Vagina (tissue), 2 donors: ENCODE measurements at places on chromosomes 2 and 18. TPM values are rescaled to one million over a fixed set of nuclear protein-coding genes. Genes with fewer than 3 reads are reported as not detected.
A peak's percentile ranks its signal among the peaks of the same experiment; 100 is the strongest.

GRCh38 chr2:216402751-216403150 lies 9.5 kb upstream of the SMARCAL1 start:
- no peak for DNase-seq

GRCh38 chr18:79914614-79915160 lies 36.8 kb downstream of the SLC66A2 start:
- DNase-seq: peak; percentile 93

DNA sequence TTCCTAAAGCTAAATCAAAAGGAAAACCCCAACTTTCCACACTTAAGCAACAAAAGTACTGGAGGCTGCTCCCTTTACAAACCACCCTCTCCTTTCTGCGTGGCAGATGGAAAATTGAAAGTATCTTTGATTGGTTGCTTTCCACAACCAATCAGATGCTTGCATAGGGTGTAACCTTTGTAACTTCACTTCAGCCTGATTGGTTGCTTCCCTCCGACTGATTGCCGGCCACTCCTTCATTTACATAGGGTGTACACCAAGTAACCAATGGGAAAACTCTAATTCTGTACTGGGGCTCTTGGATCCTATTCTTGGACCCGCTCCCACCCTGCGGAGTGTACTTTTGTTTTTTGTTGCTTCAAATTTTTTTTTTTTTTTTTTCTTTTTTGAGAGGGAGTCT lies 297.7 kb downstream of the NCKAP5 start:
- no peak for DNase-seq

DNA sequence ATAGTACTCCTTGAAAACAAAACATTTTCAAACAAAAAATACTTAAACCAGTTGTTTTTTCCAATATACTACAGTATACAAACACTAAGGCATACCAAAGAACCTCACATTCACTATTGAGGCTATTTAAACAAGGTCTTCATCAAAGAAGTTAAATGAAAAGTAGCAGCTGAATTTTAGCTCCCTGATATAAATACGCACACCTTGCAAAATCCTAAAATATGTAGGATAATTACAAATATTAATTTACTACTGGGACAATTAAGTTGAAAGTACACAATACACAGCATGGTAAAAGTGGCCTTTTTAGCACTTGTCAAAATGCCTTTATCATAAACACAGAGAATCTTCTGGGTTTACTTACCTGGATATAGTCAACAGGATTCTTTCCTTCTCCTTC lies 78.7 kb downstream of the CUL3 start:
- DNase-seq: no peak

GRCh38 chr2:159185401-159186130 lies 100.9 kb downstream of the WDSUB1 start:
- DNase-seq: no peak

- no peak for DNase-seq
These were observed 33.5 kb upstream of the RAB27B start for GRCh38 chr18:54794823-54795222.

GRCh38 chr2:85802354-85803103 lies 48.7 kb downstream of the ATOH8 start:
- DNase-seq: no peak

DNA sequence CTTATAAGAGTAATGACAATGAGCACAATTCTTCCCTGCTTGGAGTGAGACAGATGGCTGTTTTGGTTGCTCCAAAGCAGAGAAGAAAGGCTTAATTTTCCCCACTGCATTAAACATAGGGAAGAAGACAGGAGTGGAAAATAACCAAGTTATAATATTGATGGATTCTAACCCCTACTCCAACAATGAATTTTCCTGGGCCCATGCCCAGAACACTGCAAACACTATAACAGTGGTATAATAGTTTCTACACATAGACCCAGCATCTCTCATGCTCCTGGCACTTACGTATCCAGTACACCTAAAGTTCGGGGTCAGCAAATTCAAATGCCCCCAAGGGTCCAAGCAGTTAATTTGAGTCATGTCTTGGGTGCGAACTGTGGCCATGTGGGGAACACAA lies 613.4 kb downstream of the PLCL1 start:
- DNase-seq: no peak

DNA sequence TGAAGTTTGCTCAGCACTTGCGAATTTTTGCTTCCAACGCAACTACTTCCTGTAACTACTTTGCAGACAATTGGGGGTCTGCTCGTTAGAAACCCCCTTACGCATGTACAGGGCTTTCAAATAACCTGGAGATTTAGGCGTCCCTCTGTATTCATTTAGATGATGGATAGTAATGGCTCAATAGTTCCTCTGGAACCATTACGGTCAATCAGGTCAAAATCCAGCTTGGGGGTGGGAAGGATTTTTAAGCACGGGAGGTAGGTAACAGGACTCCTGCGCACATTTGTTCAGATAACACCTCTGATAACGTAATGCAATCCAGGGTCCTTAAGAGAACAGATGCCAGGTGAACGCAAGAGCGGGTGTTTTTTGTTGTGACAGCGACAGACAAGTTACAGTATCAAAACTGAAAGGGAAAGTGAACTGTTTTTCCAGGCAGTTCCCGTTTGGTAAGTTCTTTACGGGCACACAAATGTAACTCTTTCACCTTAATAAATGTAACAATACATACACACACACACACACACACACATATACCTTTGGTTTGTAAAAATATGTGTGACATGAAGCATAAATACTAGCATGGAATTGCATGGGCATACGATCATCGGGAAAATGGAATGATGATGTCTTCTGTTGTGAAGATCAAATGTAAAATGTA lies 3.8 kb upstream of the OSR1 start:
- no peak for DNase-seq

DNA sequence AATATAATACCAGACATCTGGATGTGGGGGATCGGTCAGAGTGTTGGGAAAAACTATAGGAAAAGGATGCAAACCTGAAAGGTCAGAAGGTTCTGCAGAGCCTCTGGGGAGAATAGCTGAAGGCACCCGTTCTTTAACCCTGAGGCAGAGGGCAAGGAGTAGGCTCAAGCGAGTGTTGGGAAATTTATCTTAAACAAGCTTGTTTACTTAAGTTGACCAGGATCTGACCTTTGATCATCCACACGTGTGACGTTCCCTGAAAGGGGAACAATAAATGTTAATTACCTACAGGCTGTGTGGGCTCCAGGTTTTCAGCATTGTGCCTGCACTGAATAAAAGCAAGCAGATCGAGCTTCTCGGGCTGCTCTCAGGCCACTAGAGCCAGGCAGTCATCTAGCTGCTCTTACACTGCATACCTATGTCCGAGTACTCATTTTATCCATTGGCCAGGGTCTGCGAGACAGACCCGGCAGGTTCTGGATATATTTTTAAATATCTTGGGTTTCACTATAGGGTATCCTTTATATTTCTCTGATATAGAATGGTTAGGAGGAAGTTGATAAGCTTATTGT lies 400.6 kb upstream of the CHST9 start:
- DNase-seq: no peak

DNA sequence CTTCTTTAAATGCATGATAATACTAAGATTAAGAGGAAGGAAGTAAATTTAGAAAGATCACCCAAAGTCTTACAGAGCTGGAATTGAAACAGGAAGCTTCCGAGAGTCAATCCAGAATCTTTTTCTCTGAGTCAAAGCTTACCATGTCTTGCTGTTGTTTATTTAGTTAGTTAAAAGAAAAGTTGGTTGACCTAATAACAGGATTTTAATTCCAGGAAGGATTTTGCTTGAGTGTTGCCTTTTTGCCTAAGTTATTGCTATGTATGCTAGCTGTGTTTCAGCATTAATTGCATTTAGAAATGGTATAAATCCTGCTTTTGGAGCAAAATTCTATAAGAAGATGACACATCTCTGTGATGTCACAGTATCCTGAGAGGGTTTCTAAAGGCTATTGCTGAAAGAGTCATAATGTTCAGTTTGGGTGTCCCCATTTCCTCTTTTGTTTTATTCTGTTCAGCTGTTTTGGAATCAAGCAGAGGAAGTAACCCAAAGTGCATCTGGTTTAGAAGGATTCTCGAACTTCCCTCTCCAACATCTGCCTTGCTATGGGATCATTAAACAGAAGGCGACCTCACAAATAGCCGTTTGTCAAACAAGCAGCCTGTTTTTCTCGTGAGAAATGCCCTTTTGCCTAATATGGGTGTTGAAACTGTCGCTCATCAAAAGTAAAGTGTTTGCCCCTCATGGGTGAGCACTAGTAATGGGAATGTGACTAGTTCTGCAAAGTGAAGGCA lies 271.5 kb upstream of the MMADHC start:
- DNase-seq: no peak

GRCh38 chr2:171069286-171069956 lies 91.3 kb downstream of the TLK1 start:
- DNase-seq: no peak

GRCh38 chr2:231929961-231930592 lies 3.9 kb upstream of the NPPC start:
- peak; percentile 91 for DNase-seq

DNA sequence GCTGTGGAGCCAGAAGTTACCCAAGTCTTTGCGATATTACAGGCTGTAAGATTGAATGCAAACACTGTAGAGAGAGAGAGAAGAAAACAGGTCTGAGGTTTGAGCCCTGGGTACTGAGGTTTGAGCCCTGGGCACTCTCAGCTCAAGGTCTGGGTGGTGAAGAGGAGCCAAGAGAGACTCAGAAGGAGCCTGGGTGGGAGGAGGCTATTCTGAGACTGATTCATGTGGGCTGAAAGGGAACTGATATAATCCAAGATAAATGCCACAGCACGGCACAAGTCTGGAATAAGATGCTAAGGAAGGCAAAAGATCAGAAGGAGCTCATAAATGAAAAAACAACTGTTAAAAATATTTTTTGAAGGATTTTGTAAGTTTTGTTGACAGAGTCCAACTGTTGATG lies 407.6 kb upstream of the HS6ST1 start:
- no peak for DNase-seq

GRCh38 chr2:48600917-48601316 lies 16.7 kb upstream of the GTF2A1L start:
- DNase-seq: no peak

- no peak for DNase-seq
These were observed 9.7 kb downstream of the ATP8B1 start for GRCh38 chr18:57793302-57793986.

DNA sequence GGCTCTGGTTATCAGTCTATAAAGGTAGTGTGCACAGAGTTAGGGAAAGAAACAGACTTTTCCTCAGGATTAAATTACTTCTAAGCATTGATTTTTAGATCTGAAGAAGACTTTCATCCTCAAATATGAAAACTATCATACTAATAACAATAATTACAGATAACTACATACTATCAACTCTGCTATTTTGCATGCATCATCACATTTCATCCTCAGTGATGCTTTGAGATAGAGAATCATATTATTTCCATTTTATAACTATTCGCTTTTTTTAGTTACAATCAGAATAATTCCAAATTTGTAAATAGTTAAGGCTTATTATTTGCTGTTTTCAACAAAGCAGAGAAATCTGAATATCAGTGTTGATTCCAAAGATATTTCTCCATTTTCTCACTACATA lies 239.2 kb downstream of the MEIS1 start:
- no peak for DNase-seq

DNA sequence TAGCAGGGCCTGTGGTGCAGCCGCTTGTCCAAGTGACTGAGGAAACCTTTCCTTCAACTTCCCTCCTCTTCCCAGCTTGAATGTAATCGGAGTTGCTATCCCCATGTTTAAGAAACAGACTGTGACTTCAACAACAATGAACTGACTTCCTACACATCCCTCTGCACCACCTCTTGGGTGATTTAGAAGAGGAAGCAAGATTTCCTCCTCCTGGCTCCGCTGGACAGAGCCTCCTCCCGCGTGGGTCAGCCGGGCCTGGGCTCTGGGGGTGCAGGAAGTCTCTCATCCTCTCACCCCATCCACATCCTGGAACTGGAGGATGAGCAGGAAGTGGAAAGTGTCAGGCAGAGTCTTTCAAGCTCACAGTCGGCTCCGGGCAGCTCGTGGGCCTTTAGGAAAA lies 84.3 kb downstream of the GATA6 start:
- no peak for DNase-seq

GRCh38 chr2:159286709-159287441 lies 372 bp upstream of the WDSUB1 start:
- DNase-seq: peak; percentile 94

GRCh38 chr2:54083021-54083420 lies 32.4 kb upstream of the ACYP2 start:
- DNase-seq: no peak

The RBM43 gene
- 3.9 TPM for total RNA-seq

The FAM124B gene
- 1.7 TPM for total RNA-seq

The CYS1 gene
- total RNA-seq: 13.5 TPM

The KCNJ13 gene
- not detected for total RNA-seq

The MYO7B gene
- total RNA-seq: not detected

The SLC35F6 gene
- 40.8 TPM for total RNA-seq

The PSMA8 gene
- not detected for total RNA-seq

The C18orf54 gene
- 1.7 TPM for total RNA-seq

The C2orf92 gene
- total RNA-seq: 11.0 TPM

The FAM228A gene
- total RNA-seq: 0.98 TPM

The TOGARAM2 gene
- total RNA-seq: under 0.01 TPM
